Stimulated activated CD4-positive, alpha-beta T cell treated with anti-CD3 and anti-CD28 coated beads, Interleukin-2, amount 100 ng/mL, for 4 hours (primary cell): ENCODE measurements at places on chromosomes 6 and 20.

DNA sequence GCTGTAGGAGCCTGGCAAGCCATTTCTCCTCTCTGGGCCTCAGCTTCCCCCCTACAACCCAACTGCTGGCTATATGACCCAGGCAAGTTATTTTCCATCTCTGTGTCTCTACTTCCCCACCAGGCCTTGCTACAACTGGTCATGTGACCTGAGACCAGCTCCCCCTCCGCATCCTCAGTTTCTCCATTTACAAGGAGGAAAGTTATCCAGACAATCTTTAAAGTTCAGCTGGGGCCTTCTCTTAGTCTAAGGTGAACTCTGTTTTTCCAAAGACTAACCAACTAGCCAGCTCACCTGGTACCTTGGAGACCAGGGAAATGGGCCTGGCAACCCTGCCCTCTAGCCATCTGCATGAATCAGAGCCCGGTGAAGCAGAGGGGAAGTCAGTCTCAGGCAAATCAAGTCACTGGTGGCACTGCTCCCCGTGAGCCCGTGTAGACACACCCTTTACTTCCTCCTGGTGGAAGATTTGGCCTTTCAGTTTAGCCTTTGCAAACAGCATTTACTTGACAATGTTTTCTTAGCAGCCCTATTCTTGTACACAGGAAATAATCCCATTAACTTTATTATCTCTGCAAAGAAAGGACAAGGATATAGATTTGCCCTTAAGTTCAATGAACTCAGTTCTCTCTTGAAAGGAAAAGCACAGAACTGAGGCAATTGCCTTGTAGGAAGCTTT lies 157.7 kb downstream of the VEGFA start:
- no peak for DNase-seq

DNA sequence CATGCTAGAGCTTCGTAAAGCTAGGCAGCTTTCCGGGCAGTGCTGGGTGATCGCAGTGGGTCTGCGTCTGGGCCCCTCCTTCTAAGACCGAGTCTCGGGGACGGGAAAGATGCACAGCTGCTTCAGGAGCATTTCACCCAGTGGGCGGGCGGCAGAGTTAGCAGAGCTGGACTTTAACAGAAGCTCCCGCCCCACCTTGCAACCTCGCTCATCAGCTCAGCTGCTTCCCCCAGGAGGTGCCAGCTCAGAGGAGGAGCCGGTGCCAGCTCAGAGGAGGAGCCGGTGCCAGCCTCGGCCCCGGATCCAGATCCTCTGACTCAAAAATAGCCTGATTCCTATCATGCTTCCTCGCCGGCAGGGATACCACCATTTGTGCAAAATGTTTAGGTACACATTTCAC lies 94.5 kb upstream of the RPS6KA2 start:
- DNase-seq = no peak

GRCh38 chr6:106027758-106028157 lies 58.4 kb upstream of the PRDM1 start:
- no peak for DNase-seq

DNA sequence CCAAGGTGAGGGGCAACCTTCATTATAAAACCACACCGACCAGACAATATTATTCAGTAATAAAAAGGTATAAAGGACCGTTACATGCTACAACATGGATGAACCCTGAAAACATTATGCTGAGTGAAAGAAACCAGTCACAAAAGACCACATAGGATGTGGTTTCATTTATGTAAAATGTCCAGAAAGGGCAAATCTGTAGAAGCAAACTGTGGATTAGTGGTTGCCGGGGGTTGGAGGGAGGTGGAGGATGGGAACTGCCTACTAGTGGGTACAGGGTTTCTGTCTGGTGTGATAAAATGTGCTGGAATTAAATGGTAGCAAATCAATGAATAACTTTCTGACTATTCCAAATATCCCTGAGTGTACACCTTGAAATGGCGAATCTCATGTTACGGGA lies 10.2 kb upstream of the PRND start:
- DNase-seq = no peak

GRCh38 chr6:4059115-4059777 lies 19.7 kb downstream of the FAM217A start:
- DNase-seq = peak; percentile 51

- peak; percentile 71 for DNase-seq
These were observed 37.8 kb downstream of the PPP1R16B start for GRCh38 chr20:38843346-38843745.

DNA sequence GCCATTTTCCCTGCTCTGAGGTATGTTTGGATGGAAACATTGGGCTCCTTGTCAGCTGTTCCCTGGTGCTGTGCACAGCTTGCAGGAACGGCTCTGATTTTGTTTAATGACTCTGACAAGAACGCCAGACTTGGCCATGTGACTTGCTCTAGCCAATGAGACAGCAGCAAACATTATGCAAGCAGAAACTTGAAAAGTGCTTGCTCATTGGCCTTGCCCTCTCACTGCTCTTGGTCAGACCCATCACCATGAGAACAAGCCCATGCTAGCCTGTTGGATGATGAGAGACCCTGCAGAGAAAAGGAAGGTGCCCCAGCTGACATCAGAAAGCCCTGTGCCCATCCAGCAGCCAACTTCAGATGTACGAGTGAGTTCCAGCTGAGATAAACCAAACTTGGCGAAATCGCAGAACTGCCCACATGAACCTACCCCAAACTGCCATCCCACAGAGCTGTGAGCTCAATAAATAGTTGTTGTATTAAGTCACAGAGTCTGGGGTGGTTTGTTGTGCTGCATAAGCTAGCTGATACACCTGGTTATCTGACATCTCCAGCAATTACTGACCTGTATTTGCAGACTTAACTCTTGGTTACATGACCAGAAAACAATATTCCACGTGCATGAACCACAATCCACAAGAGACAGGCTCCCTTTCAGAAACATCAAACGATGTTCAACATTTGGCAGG lies 96.9 kb downstream of the JPH2 start:
- no peak for DNase-seq

GRCh38 chr20:51067792-51068191 lies 44.9 kb upstream of the KCNG1 start:
- no peak for DNase-seq

GRCh38 chr6:132400883-132401617 lies at the start of gene MOXD1:
TSS of gene MOXD1 (minus strand) at chr6:132401475. CDS start at chr6:132401426, 49 bp downstream.
- DNase-seq = no peak

DNA sequence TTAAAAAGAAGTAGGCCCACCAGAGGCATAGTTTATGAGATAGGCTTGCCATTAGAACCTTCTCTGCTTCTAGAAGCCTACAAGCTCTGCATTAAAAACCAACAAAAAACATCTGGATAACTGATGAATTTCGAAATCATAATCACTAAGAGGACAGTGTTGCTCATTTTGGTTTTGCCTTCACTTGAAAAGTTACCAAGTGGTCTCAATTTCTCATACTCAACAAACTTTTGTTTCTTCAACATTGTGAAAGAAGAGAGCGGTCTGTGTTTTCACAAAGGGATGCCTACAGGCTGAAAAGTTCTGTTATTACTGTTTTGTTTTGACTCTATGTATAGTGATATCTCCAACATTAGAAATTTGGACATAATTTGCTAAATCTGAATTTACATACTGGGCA lies 98.9 kb downstream of the PDSS2 start:
- no peak for DNase-seq

DNA sequence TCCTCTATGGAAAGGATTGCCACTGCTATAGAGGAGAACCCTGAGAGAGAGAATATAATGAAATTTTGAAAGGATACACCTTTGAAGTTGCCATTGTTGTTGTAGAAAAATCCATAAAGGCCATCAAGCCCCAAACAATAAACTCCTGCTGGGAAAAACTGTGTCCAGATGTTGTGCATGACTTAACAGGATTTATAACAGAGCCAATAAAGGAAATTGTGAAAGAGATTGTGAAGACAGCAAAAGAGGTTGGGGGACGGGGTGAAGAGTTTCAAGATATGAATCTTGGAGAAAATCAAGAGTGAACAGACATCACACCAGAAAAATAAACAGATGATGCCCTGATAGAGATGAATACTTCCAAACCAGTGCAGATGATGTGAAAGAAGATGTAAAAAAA lies 396.4 kb downstream of the BCKDHB start:
- no peak for DNase-seq

GRCh38 chr20:23683281-23683680 lies 5.6 kb downstream of the CST4 start:
- DNase-seq = no peak

DNA sequence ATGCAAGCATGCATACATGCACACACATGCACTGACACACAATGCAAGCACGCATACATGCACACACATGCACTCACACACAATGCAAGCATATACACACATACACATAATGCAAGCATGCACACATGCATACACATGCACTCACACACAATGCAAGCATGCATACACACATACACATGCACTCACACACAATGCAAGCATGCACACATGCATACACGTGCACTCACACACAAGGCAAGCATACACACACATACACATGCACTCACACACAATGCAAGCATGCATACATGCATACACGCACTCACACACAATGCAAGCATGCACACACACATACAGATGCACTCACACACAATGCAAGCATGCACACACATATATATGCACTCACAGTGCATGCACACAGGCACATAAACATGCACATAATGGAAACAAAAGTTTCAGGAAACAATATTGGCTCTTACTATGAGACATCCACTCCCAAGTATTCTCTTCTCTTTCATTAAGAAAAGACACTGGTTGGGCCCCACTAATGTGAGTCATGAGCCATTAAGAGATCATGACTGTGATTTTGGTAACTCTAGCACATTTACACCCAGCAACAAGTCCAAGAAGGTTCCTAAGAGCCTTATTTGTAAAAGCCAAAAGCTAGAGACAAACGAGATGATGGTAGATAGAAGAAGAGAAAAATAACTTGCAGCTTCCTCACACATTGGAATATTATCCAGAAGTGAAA lies 22.2 kb downstream of the APCDD1L start:
- DNase-seq = no peak

DNA sequence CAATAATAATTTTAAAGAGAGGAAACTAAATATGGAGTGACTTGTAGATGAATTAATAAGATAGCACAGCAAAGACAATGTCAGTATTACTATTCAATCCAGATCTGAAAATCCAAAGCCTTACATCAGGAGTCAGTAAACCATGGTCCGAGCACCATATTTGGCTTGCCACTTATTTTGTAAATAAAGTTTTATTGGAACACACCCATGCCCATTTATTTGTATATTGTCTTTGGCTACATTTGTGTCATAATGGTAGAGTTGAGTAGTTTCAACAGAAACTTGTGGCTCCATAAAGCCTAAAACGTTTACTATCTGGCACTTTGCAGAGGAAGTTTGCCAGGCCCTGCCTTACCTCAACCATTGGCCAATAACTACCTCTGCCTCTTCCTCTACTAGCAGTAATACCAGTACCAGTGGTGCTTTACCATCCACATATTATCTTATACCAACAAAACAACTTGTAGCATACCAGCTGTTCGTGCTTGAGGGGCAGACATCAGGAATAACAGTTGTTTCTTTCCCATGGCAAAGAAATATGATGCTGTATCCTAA lies 51.8 kb upstream of the SYNJ2 start:
- no peak for DNase-seq

- no peak for DNase-seq
These were observed 43.8 kb downstream of the PTCHD4 start for GRCh38 chr6:48067148-48067712.

- DNase-seq = no peak
These were observed 3.7 kb upstream of the CCDC167 start for GRCh38 chr6:37503309-37503965.

- peak; percentile 70 for DNase-seq
These were observed 53.9 kb upstream of the TAGAP start for GRCh38 chr6:159098636-159099106.

- DNase-seq = no peak
These were observed 60.9 kb downstream of the COL9A1 start for GRCh38 chr6:70241991-70242420.

DNA sequence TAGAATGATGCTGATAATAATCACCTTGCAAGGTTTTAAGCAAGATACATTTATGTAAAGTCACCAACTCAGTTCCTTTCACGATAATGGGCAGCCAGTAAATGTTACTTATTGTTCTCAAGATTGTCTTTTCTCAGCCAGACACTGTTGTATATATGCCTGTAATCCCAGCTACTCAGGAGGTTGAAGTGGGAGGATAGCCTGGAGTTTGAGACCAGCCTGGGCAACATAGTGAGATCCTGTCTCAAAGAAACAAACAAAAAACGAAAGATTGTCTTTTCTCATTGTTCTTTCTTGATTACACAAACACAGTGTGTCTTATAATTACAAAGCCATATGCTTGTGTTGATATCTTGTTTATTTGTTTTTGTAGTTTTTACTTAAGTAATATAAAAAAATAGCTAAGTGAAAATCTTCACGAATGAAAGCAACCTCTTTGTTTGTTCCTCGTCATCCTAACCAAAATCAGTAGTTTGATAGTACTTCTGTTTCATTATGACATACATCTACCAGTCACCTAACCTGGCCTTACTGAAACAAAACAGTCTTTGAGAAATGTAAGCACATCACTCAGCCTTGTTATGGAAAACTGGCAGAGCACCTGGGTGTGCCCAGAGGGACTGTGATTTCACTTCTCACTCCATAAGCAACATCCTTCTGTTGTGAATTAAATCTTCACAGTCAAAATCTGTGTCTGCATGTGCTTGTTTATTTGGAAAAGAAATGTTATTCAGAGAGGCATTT lies 436.2 kb upstream of the SOX4 start:
- no peak for DNase-seq

DNA sequence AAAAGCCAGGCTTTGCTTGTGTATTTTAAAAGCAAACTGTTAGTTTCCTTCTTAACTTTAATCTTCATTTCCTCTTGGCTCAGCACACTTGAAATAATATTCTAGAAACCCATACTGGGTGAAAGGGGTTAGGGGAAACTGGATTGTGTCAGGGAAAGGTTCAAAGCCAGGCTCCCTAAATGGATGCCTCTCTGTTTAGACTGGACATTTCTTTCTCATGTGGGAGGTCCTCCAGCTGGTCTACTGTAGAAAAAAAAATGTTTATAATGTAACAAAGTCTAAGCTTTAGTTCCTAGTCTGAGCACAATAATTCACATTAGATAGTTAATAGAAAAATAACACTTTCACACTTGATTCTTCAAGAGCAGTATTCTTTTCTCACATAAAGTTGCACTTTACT lies 89.0 kb upstream of the AKIRIN2 start:
- no peak for DNase-seq

GRCh38 chr6:47749757-47750156 lies 32.1 kb upstream of the OPN5 start:
- DNase-seq = no peak

GRCh38 chr6:154822947-154823558 lies 89.8 kb downstream of the SCAF8 start:
- DNase-seq = no peak

DNA sequence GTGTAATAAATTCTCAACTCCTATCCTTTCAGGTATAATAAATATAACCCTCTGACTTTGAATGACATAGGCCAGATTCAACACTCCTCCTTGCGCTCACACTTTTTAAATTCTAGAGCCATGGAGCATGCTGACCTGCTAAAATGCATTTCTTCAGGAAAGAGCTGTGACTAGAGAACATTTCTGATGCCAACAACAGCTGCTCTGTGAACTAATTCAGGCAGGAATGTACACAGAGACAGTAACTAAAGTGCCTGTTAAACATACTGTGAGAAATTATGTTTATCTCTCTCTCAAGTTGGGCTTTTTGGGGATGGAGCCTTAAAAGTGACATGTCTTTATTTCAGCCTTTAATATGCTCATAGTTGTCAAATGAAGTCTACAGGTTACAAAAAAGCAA lies 8.3 kb downstream of the NHSL1 start:
- DNase-seq = no peak

GRCh38 chr6:39309942-39310531 lies 4.2 kb downstream of the KCNK17 start:
- DNase-seq = peak; percentile 30
